PC-3 (cell line): ENCODE measurements at places on chromosomes 3 and 15.

DNA sequence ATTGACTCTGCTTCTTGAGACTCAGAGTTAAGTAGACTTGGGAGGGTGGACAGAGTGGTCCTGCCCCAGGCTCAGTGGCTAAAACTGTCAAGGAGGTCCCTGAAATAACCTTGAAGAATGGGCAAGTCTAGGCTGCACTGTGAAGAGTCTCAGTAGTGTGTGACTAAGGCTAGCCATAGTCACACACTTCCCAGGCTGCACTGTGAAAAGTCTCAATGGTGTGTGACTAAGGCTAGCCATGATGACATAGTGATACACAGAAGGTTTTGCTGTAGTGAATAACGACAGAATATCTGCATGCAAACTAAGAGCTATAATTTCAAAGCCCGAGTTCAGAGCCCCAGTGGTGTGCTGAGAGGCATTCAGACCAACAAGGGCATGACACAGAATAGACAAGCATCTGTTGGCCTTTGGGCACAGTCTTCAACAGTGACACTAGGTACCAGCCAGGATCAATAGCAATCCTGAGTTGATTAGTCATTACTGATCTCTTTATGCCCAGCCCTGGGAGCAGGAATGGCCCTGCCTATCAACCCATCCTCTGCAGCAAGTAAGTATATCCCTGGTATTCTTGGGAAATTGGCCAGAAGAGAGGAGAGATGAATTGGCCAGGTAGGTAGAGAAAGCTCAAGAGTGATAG, 72.4 kb upstream of the BBX start:
- DNase-seq: peak; percentile 61
- H3K27ac ChIP-seq: no peak overlapping the region
- no peak overlapping the region for H3K4me3 ChIP-seq
- H3K4me1 ChIP-seq: peaks cover 4% of the 10 kb centered on the region
- H3K36me3 ChIP-seq: no peaks in the 10 kb centered on the region

- no peaks in the 10 kb centered on the region for H3K4me1 ChIP-seq
- H3K4me3 ChIP-seq: no peak overlapping the region
- H3K27me3 ChIP-seq: no peaks in the 10 kb centered on the region
- no peak for DNase-seq
- H3K27ac ChIP-seq: no peak overlapping the region
- H3K36me3 ChIP-seq: no peaks in the 10 kb centered on the region
Measured at GRCh38 chr3:159390656-159391212, 588.9 kb downstream of the MFSD1 start.

GRCh38 chr3:132788301-132788671, 66.1 kb upstream of the NPHP3 start:
- H3K4me1 ChIP-seq: no peaks in the 10 kb centered on the region
- peak; percentile 4 for DNase-seq
- H3K27me3 ChIP-seq: peaks cover 19% of the 10 kb centered on the region; the same call in 1 of the 2 replicates
- H3K36me3 ChIP-seq: no peaks in the 10 kb centered on the region
- H3K27ac ChIP-seq: no peak overlapping the region
- no peak overlapping the region for H3K4me3 ChIP-seq

- no peaks in the 10 kb centered on the region for H3K27me3 ChIP-seq
- H3K4me1 ChIP-seq: peaks cover 20% of the 10 kb centered on the region
- H3K4me3 ChIP-seq: no peak overlapping the region
- no peaks in the 10 kb centered on the region for H3K36me3 ChIP-seq
- H3K27ac ChIP-seq: no peak overlapping the region
Measured at GRCh38 chr3:8864402-8865350, 95.3 kb upstream of the OXTR start.

- no peak overlapping the region for H3K4me3 ChIP-seq
- H3K27ac ChIP-seq: no peak overlapping the region
- DNase-seq: no peak
- H3K36me3 ChIP-seq: no peaks in the 10 kb centered on the region
Measured at GRCh38 chr3:188287339-188287738, 133.4 kb downstream of the LPP start.

DNA sequence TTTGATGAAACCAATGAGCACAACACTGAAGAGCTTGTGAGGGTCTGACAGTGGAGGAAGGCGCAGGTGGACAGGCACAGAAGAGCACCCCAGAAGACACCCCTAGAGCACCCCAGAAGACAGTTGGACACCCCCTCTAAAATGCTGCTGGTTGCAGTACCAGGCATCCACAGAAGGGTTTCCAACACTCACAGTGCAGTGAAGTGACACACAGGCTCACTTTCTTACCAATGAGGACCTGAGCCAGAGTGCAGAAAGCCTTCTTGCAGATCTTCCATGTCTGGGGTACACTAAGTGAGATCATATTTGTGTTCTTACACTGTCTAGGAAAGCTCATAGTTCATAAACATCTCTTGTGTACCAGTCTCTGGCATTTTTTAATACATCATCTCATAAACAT, 27.6 kb downstream of the CCNL1 start:
- peaks cover 98% of the 10 kb centered on the region for H3K4me1 ChIP-seq
- H3K27me3 ChIP-seq: no peaks in the 10 kb centered on the region
- peak overlapping the region; percentile 99 for H3K27ac ChIP-seq

GRCh38 chr3:66662894-66663293, 162.1 kb upstream of the LRIG1 start:
- H3K4me3 ChIP-seq: no peak overlapping the region
- H3K27me3 ChIP-seq: no peaks in the 10 kb centered on the region
- no peaks in the 10 kb centered on the region for H3K4me1 ChIP-seq
- no peak overlapping the region for H3K27ac ChIP-seq
